ENCODE measurements at places on chromosomes 12 and 14.

- DNase-seq = no peak
These were observed 17.8 kb upstream of the RPS6KA5 start for GRCh38 chr14:91078095-91078737.

DNA sequence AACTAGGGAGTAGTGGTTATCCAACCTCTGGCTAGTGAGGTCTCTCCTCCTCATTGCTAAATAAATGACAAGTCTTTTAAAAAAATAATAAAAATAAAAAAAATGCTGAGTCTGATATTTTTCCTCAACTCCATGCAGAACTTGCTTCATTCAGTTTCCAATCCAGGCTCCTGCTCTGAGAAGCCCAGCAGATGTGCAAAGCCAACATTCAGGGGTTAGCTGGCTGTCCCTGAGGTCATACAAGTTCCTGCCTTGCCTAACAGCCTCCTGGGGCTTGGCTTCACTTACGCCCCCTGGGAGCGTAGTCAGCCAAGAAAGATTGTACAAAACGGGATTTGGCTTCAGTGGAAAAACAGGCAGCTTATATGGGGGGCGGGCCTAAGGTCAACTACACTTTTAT is 23.3 kb downstream of the RTRAF start:
- DNase-seq = no peak

DNA sequence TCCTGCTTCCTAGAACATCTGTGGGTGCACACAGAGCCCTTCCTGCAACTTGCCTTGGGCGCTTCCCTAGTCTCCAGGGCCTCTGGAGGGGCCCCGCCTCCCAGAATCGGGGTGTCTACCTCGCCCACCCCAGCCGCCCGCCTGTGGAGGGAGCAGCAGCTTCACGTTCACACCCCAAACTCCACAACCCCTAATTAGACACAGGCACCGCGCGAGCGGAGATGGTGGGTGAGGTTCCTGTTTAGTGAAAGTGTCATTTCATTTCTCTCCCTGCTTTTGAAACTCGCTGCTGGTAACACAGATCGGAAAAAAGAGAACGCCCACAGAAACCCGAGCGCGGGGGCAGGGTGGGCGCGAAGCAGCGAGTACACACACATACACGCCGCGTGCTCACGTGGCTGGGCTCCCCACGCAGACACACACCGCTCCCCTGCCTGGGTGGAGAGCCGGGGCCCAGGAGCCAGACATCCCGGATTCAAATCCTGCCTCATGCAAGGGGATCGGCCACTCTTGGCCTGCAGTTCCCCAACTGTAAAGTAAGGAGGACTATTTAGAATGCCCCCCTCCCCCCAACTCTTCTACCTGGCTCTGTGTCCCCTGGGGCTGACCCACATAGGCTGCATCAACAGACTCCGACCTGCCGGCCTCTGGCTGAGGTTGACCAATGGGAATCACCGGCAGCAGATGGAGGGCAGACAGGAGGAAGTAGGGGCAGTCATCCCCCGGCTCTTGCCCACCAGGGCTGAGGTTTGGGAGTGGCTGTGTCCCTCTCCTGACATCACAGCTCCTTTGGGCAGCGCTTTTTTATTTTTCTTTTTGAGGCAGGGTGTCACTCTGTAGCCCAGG is 79.2 kb upstream of the NCOR2 start:
- no peak for DNase-seq

GRCh38 chr12:122872815-122873361 is 23.0 kb downstream of the VPS37B start:
- DNase-seq = no peak

DNA sequence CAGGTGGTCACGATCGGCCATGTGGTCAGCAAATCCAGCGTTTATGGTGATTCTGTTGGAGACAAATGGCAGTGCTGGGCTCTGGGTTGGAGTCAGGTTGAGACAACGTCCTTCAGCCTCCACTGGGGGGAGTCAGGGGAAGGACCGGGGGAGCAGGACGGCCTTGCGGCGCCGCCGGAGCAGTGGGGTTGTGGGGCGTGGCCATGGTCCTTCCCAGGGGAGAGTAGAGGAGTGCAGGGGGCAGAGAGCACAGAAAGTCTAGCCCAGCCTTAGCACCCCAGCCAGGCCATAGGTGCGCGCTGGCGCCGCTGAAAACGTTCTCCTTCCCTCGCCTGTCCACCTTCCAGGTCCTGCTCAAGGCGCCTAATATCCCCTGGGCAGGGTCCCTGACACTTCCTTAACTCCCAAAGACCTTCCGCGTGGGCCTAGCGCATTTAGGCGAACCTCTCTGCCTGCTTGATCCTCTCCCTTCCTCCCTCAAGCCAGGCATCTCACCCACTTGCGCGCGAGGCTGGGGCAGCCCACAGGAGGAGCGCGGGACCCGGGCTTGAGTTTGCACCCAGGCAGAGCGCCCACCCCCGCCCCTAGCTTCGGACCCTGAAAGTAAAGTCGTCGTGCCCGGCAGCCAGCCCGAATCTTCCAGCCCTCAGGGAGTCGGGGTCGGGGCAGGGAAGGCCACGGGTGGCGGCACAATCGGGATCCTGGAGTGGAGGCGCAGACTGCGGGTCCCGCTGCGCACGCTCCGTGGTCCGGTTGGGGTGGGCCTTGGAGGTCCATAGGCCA is 3.1 kb upstream of the KIF26A start:
- DNase-seq = no peak

- DNase-seq = no peak
These were observed 58.0 kb downstream of the LGMN start for GRCh38 chr14:92690171-92691011.

DNA sequence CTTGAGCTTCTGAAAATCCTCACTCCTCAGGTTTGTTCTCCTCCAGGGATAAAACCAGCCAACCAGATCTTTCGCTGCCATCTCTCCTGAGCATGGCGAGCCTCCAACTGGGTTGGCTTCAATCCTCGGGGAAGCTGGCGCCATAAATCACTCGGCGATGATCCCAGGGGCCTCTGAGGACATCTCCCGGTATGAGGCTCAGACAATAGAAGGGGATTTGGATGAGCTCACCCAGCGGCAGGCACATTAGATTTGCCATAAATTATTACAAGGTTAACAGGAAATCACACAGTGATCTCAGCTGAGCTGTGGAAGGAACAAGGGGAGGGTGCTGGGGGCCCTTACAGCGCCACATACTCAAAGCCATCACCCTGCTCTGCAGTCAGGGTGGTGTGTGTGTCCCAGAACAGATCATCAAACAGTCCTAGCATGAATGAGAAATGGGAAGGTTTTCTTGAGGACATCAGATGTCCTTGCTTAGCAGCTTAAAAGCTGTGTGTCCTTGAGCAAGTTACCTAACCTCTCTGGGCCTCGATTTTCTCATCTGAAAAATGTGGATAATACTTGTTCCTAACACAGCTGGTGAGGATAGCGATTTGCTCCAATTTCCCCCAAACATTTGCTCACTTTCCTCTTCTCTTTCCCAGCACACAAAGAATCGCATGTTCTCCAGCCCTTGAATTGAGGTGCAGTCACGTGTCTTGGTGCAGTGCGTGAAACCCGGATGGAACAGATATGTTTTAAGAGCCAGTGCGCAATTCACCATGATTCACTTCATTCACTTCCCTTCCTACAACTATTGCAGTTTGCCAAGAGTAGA is 142.8 kb downstream of the SCARB1 start:
- no peak for DNase-seq

DNA sequence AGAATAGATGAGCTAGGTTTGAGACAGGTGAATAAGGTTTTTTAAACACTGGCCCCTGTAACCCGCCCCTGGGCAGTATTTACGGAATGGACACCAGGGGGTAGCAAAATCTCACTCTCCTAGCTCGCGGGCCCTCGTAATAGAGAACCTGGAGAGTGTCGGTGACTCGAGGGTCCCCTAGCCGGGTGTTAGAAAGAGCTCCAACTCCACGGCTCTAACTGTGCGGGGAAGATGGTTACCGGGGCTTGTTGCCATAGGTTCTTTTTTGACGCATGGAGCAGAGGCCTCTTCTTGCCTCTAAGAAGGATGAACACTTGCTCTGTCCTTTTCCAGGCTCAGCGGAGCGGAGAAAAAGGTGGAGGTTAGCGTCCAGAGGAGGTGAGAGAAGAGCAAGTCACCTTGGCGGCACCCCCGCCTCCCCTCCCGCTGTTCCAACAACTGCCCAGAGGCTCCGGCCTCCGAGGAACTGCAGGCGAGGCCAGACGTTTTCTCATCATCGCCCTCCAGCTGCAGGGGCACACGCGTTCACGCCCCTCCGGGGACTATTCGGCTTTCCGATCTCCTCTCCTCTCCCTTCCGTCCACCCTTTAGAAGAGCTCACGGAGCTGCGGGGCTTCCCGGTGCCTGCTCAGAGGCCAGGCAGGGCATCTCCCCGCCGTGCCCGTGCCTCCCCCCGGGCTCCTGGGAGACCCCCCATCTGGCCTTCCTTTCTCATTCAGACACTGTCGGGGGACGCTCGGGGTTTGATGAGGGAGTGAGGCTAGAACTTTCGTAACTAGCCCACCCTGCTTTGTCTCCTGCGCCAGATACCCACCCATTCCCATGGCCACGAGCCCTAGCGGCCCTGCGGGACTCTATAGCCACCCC is 1.4 kb upstream of the ARHGEF40 start:
- DNase-seq = no peak

- no peak for DNase-seq
These were observed 200.3 kb downstream of the CRADD start for GRCh38 chr12:93877446-93877845.

DNA sequence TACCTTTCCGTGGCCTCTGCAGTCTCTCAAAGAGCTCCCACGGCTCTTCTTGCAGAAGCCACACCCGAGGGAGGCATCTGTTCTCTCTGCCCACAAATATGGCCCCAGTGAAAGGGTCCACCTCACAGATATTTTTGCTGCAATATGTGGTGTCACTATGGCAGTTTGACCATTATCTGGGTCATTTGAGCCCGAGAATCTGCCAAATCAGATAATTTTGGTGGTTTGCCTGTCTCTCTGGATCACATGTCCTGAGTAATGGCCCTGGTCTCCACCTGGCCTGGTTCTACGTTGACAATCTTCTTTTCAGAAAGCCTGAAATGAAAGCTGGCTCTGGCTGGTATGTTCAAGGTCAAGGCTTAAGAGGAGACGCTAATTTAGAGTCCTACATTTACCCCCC is 5.7 kb upstream of the WSCD2 start:
- DNase-seq = no peak

- no peak for DNase-seq
These were observed 18.7 kb downstream of the MANSC1 start for GRCh38 chr12:12331244-12331771.

DNA sequence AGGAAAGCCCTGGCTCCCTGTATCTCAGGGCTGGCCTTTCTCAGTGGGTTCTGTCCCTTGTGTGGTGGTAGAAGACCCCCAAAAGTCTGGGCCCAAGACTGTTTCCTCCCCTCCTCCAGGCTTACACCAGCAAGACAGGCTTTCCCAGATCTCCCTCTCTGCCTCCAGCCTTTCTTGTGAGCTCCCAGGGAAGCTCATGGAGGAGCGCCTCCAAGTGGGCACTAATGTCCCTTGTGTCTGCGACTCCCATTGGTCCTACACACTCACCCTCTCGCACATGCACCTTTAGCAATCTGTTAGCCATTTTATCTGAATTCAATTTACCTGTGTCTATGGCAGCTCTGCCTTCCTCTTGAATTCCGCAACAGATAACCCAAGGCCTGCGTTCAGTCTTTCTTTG is 251.1 kb upstream of the CAND1 start:
- no peak for DNase-seq

DNA sequence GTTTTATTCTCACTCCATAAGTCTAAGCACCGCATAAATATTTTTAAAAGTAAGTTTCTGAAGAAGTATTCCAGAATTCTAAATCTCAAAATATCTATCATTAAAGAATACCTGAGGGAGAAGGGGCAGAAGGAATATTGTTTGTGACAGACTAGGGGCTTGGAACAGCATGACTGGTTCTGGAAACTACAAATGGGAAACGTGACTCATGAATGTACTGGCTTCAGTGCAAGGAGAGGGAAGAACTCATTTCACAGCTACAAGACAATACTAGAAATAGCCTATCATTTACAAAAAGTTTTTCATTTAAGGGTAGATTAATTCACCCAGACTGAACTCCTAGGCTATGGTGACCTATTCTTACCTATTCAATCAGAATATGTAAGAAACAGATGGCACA is 121.3 kb downstream of the SLC25A21 start:
- no peak for DNase-seq

DNA sequence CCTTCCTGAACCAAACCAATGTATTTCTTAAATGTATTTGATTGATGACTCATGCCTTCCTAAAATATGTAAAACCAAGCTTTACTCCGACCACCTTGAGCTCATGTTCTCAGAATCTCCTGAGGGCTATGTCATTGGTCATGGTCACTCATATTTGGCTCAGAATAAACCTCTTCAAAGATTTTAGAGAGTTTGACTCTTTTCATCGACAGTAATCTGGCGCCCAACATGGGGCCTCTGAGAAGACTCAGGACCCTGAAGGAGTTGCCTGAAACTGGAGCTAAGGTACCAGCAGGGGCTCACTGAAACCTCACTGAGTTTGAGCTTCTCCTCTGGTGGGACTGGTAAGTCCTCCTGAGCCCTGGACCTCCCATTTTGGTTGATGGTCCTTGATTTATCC is 17.2 kb upstream of the PSMC1 start:
- DNase-seq = no peak

GRCh38 chr12:57769594-57769993 is 2.3 kb downstream of the METTL1 start:
- DNase-seq = no peak

GRCh38 chr12:53694756-53695151 is 18.9 kb upstream of the ATP5MC2 start:
- no peak for DNase-seq

GRCh38 chr14:69979882-69980281 is 100.7 kb downstream of the SMOC1 start:
- DNase-seq = no peak

- DNase-seq = no peak
These were observed 11.7 kb downstream of the DAAM1 start for GRCh38 chr14:59200195-59200594.

DNA sequence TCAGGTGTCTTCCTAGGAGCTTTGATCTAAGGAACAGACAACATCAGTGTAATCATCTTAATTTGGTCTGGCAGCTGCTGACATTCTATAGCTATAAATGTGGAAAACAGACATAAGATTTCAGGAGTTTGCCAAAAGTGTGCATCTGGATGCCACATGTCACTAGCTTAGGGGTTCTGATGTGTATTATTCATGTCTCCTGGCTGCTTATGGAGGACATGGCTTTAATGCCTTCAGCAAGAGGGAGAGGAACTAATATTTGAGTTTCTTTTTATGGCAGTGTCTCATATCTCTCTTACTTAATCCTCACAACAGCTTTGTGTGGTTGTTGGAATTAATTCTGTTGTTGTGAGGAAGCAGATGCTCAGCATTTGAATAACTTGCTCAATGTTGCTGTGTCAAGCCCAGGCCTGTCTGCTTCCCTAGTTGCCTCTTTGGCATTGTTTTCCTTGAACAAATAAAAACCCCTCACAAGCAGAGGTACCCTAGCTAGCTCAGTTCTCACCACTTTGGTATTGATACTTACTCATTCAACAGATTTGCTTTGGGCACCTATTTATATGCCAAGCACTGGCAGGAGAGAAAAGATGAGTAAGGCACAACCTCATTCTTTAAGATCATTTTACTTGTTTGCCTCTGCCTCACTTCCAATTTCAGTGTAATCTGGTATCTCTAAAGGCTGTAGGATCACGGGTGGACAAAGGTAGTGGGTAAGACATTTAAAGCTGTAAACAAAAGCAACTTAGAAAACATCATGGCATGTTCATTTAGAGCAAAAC is 39.8 kb upstream of the EID3 start:
- DNase-seq = no peak

- no peak for DNase-seq
These were observed 41.7 kb upstream of the OR5AU1 start for GRCh38 chr14:21197418-21198205.

Data from GM19239 (cell line).